ENCODE measurements at places on chromosomes 6 and 20.

DNA sequence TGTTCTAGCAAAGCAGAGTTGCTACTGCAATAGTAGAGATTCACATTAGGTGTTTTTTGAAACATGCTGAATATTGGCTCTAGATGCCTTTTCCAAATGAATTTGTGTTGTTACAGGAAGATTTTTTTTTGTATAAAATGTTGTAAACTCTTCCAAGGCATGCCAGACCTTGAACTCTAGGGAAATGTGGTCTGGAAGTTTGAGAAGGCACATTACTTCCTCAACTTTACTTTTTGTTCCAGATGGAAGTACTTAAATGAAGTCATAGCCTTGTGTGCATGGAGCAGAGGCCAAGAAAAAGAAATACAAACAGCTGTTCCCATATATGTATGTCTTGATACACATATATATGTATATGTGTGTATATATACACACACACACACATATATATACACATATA, 585.7 kb upstream of the MARCKS start:
- DNase-seq, result no peak

GRCh38 chr6:162728706-162729105, 932 bp downstream of the PACRG start:
- no peak for DNase-seq

DNA sequence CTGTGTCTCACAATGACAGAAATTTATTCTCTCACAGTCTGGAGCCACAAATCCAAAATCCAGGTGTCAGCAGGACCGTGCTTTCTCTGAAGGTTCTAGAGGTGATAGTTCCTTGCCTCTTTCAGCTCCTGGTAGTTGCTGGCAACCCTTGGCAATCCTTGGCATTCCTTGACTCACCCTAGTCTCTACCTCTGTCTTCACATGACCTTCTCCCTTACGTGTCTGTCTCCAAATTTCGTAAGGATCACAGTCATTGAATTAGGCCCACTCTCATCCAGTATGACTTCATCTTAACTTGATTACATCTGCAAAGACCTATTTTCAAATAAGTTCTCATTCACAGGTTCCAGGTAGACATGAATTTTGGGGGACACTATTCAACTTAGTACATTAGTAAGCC, 143.1 kb downstream of the CEP57L1 start:
- DNase-seq, result no peak

DNA sequence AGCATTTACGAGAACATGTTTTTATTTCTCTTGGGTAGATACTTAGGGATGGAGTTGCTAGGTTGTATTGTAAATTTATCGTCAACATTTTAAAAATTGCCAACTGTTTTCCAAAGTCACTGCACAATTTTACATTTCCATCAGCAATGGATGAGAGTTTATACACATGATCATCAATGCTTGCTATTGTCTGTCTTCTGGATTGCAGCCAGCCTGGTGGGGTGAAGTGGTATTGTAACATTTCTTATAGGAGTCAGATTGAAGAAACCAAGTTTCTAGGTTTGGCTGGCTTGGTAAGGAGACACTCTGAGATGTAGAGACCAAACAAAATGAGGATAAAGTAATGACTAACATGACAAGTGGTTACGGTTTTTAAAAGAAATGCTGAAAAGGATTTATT, 57.1 kb upstream of the HDDC2 start:
- no peak for DNase-seq

DNA sequence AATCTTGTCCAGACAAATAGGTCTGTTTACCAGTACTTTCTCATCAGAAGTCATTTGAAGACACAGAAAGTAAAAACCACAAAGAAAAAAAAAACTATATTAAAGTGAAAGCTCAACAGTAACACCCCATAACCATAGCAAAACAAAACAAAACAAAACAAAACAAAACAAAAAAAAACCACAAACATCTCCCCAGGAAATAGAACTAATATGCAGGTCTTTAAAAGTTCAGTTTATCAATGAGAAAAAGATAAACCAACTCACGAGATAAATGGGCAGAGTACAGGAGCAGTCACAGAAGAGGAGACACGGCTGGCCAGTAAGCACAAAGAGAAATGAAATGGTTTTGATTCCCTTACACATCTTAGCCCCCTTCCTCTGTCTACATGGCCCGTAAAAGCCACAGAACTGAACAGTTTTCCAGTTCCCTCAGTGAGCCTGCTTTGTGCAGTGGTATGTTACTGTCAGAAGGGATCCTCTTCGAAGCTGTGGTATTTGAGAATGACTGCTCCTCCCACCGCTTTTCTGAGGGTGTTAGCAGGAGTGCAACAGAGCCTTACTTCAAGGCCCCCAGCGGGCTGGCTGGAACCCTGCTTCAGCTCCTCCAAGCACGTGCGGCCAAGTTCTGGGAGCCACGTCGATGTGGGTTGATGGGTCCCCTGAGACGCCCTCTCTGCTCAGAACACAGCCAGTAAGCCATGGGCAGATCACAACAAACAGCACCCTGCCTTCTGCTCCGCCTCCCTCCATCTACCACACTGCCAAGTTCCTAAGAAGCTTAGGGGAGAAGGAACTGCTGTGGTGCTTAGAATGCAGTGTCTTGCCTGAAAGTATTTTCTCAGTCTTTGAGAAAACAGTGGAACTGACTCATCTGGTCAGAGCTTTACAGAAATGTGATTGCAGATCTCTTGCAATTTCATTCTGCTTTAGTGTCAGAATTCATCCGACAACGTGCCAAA, 14.0 kb downstream of the UST start:
- DNase-seq, result peak; percentile 49

- no peak for DNase-seq
Measured at GRCh38 chr6:34150766-34151165, 4.9 kb upstream of the GRM4 start.

Measured in GM10248 (cell line).